ENCODE measurements at places on chromosomes 2 and 18.

GRCh38 chr18:40210696-40211095 lies 1744.3 kb upstream of the PIK3C3 start:
- DNase-seq: no peak

DNA sequence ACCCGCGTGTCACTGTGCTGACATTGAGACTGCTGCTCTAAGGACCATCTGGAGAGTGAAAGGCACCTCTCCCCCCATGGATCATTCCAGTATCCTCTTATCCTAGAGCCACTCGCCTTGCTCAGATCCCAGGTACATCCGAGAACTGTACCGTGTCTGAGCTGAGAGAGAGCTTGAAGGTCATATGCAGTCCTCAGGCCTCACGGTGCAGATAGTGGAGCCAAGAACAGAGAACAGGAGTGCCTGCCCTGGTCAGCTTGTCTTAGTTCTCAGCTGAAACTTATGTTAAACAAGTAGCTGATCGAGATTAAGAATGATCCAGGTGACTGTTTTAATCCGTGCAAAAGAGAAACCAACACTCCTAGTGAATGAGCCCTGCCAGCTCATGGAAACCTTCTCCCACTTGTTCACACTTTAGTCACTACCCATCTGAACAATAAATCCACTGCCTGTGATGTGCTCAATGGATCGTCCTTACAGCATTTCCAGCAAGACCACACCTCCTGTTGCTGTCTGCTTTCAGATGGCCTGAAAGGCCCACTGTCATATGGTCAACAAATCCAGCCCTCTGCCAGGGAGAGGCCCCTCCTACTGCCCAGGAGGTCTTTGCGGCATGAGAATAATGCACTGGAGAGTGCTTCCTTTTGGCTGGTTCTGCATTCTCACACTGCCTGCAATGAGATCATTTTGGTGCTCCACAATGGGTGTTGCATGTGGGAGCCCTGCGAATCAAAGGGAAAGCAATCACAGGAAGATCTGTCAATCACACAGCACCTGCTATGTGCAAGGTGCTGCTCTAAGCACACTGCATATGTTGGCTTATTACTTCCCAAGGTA lies 43.7 kb upstream of the APCDD1 start:
- DNase-seq: no peak

- DNase-seq: no peak
Observed at GRCh38 chr2:188364033-188364630, 72.5 kb downstream of the GULP1 start.

DNA sequence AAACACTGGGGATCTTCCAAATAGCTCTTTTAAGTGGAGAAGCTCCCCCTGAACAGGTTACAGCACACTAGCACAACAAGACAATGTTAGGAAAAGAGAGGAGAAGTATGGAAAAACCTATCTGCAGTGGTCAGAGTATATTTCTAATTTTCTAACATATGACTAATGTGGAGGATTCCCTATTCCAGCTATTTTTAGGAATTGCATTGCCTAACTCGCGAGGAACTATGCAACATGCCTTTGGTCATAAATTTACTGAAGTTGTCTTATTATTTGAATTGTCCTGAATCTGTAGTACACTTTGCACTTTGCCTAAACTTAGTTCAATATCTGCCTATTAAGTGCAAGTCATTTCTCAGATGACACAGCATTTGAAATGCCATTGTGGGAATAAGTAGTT lies 381.4 kb downstream of the CCDC85A start:
- no peak for DNase-seq

DNA sequence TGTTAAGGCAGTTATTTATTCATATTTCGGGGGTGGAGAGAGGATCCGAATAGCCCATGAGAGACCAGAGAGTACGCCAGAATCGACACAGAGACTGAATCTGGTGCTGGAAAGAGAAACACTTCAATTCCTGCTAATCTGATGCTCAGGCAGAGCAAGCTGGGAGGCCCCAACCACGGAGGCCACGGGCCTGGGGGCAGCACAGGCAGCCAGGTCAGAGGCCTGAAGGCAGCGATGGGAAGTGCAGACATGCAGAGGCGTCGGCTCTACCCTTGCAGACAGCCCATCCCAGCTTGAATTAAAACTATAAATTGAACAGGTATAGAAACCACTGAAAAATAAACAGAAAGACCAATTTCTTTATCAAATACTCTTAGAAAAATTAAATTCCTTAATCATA lies 50.6 kb downstream of the PXDN start:
- DNase-seq: no peak

DNA sequence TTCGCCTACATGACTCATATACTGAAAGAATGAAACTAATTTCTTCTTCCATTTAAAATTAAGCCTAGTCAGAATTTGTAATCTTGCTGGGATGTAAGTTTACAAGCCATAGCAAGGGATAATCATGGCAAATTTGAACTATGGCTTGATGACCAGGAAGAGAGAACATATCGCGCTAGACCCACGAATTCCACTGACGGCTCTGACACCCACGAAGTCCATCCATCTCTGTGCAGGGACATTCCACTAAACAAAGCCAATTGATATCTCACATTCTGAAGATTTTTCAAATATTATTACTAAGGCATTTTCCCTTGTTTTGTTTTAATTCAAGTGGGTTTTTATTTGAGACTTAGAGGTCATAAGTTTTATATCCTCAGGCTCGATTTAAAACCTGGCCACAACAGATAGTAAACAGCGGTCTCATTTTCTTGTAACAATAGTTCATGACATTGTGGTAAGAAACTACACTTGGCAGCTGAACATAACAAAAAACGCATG lies 113.0 kb downstream of the QPCT start:
- no peak for DNase-seq

DNA sequence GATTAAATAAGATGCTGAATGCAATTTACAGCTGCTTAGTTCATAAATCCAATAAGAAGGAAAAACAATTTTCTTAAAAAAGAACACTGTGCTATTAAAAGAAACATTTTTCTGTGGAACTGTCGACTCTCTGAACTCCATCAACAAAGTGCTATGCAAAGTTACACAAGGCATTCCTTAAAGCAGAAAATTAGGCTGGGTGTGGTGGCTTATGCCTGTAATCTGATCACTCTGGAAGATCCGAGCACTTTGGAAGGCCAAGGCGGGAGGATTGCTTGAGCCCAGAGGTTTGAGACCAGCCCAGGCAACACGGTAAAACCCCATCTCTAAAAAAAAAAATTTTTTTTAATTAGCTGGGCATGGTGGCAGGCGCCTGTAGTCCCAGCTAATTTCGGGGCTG lies 13.0 kb downstream of the MCM6 start:
- DNase-seq: no peak

- DNase-seq: no peak
Observed at GRCh38 chr2:241803387-241804325, 5.3 kb upstream of the NEU4 start.

Data from NCI-H446 (cell line).